ENCODE measurements at places on chromosomes 1 and 21. TPM values are rescaled to one million over a fixed set of nuclear protein-coding genes. Genes with fewer than 3 reads are reported as not detected.
A peak's percentile ranks its signal among the peaks of the same experiment; 100 is the strongest.

DNA sequence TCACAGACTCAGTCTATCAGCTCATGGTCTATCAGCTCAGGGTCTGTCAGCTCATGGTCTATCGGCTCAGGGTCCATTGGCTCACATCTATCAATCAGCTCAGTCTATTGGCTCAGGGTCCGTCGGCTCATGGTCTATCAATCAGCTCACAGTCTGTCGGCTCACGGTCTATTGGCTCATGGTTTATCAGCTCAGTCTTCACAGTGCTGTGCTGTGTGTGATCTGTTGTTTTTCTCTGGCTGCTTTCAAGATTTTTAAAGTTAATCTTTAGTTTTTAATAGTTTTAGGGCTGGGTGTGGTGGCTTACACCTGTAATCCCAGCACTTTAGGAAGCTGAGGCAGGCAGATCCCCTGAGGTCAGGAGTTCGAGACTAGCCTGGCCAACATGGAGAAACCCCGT lies 14.4 kb downstream of the C1orf159 start:
- DNase-seq: no peak

- peak; percentile 88 for DNase-seq
Observed at GRCh38 chr1:33866281-33866680, 2.4 kb downstream of the HMGB4 start.

DNA sequence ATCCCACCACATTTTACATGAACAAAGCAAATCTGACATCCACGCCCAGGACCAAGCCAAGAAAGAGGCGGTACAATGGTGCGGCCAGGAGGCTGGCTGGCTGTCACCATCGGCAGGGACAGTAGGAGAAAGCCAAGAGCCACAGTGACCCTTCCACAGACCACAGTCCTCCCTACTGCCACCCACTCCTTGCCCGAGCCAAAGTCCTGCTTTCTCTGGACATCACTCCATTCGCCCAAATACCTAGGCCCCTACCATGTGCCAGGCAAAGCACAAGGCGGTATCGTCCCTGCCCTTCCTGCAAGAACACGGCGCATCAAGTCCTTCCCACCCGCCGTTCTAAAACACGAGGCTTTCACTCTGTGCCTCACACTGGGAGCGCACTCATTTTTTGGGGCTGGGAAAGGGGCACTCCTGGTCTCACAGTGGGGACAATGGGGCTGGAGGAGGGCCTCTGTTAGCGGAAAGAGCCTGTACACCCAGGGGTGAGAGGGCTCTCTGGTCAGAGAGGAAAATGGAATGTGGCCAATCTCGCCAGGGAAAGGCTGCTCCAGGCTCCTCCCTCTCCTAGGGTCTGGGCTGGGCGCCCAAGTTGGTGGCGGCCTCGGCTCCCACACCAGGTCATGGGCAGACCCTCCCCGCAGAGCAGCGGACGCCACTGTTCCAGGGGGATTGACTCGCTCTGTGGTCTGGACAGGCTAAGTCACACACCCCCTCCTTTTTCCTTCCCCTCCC lies 26.5 kb downstream of the SSBP3 start:
- peak; percentile 88 for DNase-seq

GRCh38 chr1:36709869-36710481 lies 227.3 kb upstream of the CSF3R start:
- DNase-seq: no peak

- DNase-seq: no peak
Observed at GRCh38 chr1:117985973-117986372, 56.4 kb downstream of the WDR3 start.

DNA sequence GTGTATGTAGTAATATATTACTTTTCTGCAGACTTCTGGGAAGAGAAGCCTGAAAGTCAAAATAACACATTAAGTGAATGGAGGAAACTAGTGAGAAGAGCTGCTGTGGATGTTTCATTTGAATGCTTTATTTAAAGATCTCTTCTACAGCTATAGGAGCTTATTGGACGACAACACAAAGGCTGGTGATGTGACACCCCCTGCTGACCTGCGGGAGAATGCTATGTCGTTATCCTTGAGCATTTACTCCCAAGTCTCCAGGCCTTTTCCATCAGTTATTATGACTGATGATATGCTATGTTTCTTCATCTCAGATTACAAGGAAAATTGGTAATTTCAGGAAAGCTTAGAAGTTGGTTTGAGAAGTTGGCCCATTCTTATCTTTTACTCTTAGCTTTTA lies 22.3 kb upstream of the PLA2G4A start:
- peak; percentile 56 for DNase-seq

DNA sequence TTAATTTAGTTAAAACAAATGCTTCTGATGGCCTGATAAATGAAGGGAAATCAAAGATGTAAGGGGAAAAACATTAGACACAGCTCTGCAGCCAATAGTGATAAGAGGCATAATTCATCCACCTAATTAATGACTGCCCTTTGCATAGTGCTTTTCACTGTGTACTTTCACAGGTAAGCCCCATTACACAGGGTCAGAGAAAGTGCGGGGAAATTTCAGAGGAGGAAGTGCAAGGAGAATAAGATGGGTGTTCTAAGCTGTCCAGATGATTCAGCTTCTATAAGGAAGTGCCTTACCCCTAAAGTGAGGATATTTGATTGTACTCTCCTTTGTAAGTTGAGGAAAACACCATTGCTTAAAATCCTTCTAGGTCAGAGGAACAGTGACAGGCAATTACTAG lies 88.0 kb downstream of the NR5A2 start:
- DNase-seq: no peak

- no peak for DNase-seq
Observed at GRCh38 chr1:201885531-201886075, 3.1 kb upstream of the SHISA4 start.

GRCh38 chr1:241964550-241965282 lies 7.1 kb downstream of the BECN2 start:
- peak; percentile 14 for DNase-seq

DNA sequence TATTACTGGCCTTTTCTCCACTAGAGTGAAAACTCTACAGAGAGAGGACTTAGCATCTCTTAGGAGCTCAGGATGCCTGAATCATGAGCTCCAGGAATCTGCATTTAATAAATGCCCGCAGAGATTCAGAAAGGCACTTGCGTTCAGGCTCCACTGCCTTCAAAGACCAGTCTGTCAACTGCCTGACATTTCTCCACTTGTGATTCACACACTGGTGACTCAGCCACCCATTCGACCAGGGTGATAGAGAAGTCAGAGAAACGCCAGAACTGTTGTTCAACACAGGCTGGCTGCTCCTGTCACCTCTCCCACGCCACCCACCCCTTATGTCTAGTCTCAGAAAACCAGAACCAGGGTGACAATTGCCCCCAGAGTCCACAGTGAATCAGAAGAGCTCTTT lies 26.9 kb upstream of the LBR start:
- no peak for DNase-seq

The CDC42BPA gene
- total RNA-seq: 32.7 TPM

The CRABP2 gene
- total RNA-seq: 5.8 TPM

The TCHHL1 gene
- not detected for total RNA-seq

The LIN28A gene
- total RNA-seq: not detected

The STMN1 gene
- 38.8 TPM for total RNA-seq

The KCNE2 gene
- total RNA-seq: not detected

Data from lung (tissue), 17 donors.